Small intestine (tissue), 16 donors: ENCODE measurements at places on chromosomes 13 and 19. TPM values are rescaled to one million over a fixed set of nuclear protein-coding genes. Genes with fewer than 3 reads are reported as not detected.

DNA sequence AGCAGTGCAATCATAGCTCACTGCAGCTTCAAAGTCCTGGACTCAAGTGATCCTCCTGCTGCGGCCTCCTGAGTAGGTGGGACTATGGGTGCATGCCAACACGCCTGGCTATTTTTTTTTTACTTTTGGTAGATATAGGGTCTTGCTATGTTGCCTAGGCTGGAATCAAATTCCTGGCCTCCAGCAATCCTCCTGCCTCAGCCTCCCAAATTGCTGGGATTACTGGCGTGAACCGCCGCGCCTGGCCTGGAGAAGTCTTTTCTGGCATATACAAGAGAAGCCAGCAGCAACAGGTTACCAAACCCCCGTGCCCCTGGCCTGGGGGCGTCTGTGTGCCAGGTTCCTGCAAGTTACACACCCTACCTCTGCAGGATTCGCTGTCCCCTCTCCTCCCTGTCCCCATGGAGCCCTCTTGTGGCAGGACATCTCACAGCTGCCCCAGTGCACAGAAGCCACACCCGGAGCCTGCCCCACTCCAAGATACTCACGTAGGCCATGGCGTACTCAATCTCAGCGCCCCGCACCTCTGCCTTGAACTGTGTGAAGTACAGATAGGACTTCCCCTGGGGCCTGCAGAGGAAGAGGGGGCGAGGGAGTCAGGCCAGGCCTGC is 9.9 kb downstream of the MYDGF start:
- H3K4me1 ChIP-seq, result no peaks in the 10 kb centered on the region
- H3K4me3 ChIP-seq, result no peak overlapping the region
- H3K27ac ChIP-seq, result no peak overlapping the region
- no peaks in the 10 kb centered on the region for H3K27me3 ChIP-seq
- no peak for DNase-seq
- H3K36me3 ChIP-seq, result peaks cover 95% of the 10 kb centered on the region

- no peak overlapping the region for H3K27ac ChIP-seq
- H3K36me3 ChIP-seq, result no peaks in the 10 kb centered on the region
- no peaks in the 10 kb centered on the region for H3K27me3 ChIP-seq
- no peaks in the 10 kb centered on the region for H3K4me1 ChIP-seq
- DNase-seq, result no peak
- no peak overlapping the region for H3K4me3 ChIP-seq
These were observed 438.6 kb downstream of the KLF5 start for GRCh38 chr13:73497430-73497829.

Gene PSG1
- polyA plus RNA-seq, result not detected

- H3K36me3 ChIP-seq, result peaks cover 15% of the 10 kb centered on the region
- no peaks in the 10 kb centered on the region for H3K4me1 ChIP-seq
- no peak for DNase-seq
- H3K4me3 ChIP-seq, result no peak overlapping the region
These were observed 14.0 kb downstream of the RPL36 start for GRCh38 chr19:5703819-5704818.

Gene PSPC1
- 31.1 TPM for polyA plus RNA-seq

Gene CEACAM21
- 4.6 TPM for polyA plus RNA-seq

- no peaks in the 10 kb centered on the region for H3K4me1 ChIP-seq
- no peaks in the 10 kb centered on the region for H3K36me3 ChIP-seq
- no peak overlapping the region for H3K27ac ChIP-seq
- no peaks in the 10 kb centered on the region for H3K27me3 ChIP-seq
These were observed 1047.5 kb upstream of the SPRY2 start for GRCh38 chr13:81388400-81388799.

GRCh38 chr13:38980750-38981078 is 9.9 kb downstream of the STOML3 start:
- H3K36me3 ChIP-seq, result no peaks in the 10 kb centered on the region
- H3K4me3 ChIP-seq, result no peak overlapping the region
- H3K27me3 ChIP-seq, result no peaks in the 10 kb centered on the region
- no peaks in the 10 kb centered on the region for H3K4me1 ChIP-seq
- no peak for DNase-seq
- H3K27ac ChIP-seq, result no peak overlapping the region

DNA sequence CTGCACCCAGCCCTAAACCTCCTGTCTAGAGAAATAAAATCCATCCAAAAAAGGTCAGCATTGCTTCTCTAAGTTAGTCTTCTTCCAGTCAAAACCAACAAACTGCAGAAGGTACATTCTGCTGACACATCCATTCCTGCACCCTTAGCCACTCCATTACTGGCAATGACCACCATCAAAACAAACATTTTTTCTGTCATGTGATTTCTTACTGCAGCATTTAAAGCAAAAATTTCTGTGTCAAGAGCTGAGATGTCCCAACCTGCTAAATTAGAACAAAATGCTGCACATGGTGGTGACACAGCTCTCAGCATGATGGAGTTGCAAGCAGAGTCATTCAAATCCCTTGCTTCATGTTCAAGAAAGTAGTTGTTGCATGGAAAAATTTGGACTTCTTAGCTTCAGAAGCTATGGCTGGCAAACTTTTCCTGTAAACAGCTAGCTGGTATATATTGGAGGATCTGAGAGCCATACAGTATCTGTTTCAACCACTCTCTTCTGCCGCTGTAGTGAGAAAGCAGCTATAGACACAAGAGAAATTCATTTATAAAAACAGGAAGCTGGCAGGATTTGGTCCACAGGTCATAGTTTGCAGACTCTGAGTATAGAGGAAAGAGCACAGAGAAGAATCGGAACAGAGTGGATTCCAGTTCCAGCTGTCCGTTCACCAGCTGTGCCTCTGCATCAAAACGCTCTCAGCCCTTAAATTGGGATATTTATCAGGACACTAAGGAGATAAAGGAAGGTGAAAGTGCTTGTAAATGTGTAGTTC is 17.4 kb downstream of the RUBCNL start:
- H3K4me1 ChIP-seq, result no peaks in the 10 kb centered on the region
- no peak for DNase-seq
- H3K4me3 ChIP-seq, result no peak overlapping the region
- H3K36me3 ChIP-seq, result no peaks in the 10 kb centered on the region

- no peaks in the 10 kb centered on the region for H3K4me1 ChIP-seq
- no peak overlapping the region for H3K27ac ChIP-seq
- no peak overlapping the region for H3K4me3 ChIP-seq
- no peak for DNase-seq
- H3K36me3 ChIP-seq, result no peaks in the 10 kb centered on the region
- H3K27me3 ChIP-seq, result no peaks in the 10 kb centered on the region
These were observed 882.1 kb downstream of the UQCRFS1 start for GRCh38 chr19:28330831-28331230.

- no peak for DNase-seq
- H3K27ac ChIP-seq, result no peak overlapping the region
- H3K27me3 ChIP-seq, result no peaks in the 10 kb centered on the region
- peaks cover 44% of the 10 kb centered on the region for H3K36me3 ChIP-seq
These were observed 3.9 kb downstream of the SLC25A15 start for GRCh38 chr13:40793339-40793738.

GRCh38 chr19:16516923-16517610 is 20.9 kb downstream of the C19orf44 start:
- H3K36me3 ChIP-seq, result peaks cover 89% of the 10 kb centered on the region
- no peaks in the 10 kb centered on the region for H3K27me3 ChIP-seq
- H3K27ac ChIP-seq, result no peak overlapping the region
- no peaks in the 10 kb centered on the region for H3K4me1 ChIP-seq

Gene NXNL1
- not detected for polyA plus RNA-seq

GRCh38 chr13:103066781-103067345 is 646 bp upstream of the SLC10A2 start:
- no peak overlapping the region for H3K4me3 ChIP-seq
- no peaks in the 10 kb centered on the region for H3K36me3 ChIP-seq
- peaks cover 3% of the 10 kb centered on the region for H3K4me1 ChIP-seq
- no peaks in the 10 kb centered on the region for H3K27me3 ChIP-seq

GRCh38 chr13:52906122-52906903 is 57.9 kb upstream of the PCDH8 start:
- no peaks in the 10 kb centered on the region for H3K4me1 ChIP-seq
- DNase-seq, result no peak
- H3K36me3 ChIP-seq, result no peaks in the 10 kb centered on the region
- H3K4me3 ChIP-seq, result no peak overlapping the region
- H3K27ac ChIP-seq, result no peak overlapping the region
- peaks cover 2% of the 10 kb centered on the region for H3K27me3 ChIP-seq

DNA sequence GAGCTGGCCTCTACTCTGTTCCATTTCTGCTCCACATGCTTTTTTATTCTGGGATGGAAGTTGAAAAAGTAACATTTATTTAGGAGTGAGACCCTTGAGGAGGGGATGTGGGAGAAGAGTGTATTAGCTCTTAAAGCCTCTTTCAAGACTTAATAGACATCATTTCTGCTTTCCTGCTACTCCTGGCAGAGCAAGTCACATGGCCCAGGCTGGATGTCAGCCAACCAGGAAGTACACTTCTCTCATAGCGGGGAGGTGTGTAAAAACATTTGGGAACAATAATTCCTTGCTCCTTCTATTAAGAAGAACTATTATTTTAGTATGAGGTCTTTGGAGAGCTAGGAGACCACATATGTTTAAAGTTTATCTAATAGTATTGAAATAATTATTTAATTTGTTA is 40.6 kb upstream of the FAM216B start:
- DNase-seq, result peak; percentile 32
- no peak overlapping the region for H3K4me3 ChIP-seq
- H3K27ac ChIP-seq, result no peak overlapping the region

GRCh38 chr19:36266375-36266961 is 51.6 kb downstream of the ZNF146 start:
- H3K27ac ChIP-seq, result no peak overlapping the region
- no peak overlapping the region for H3K4me3 ChIP-seq

Gene SIAH3
- 0.06 TPM for polyA plus RNA-seq

GRCh38 chr19:7744871-7745650 is 2.3 kb downstream of the CD209 start:
- DNase-seq, result no peak
- H3K27ac ChIP-seq, result no peak overlapping the region
- H3K27me3 ChIP-seq, result peaks cover under 1% of the 10 kb centered on the region
- H3K4me1 ChIP-seq, result no peaks in the 10 kb centered on the region
- no peak overlapping the region for H3K4me3 ChIP-seq
- H3K36me3 ChIP-seq, result no peaks in the 10 kb centered on the region

- H3K36me3 ChIP-seq, result no peaks in the 10 kb centered on the region
- H3K27me3 ChIP-seq, result no peaks in the 10 kb centered on the region
- H3K4me1 ChIP-seq, result no peaks in the 10 kb centered on the region
These were observed 434.2 kb upstream of the PRR20A start for GRCh38 chr13:56706485-56706884.

DNA sequence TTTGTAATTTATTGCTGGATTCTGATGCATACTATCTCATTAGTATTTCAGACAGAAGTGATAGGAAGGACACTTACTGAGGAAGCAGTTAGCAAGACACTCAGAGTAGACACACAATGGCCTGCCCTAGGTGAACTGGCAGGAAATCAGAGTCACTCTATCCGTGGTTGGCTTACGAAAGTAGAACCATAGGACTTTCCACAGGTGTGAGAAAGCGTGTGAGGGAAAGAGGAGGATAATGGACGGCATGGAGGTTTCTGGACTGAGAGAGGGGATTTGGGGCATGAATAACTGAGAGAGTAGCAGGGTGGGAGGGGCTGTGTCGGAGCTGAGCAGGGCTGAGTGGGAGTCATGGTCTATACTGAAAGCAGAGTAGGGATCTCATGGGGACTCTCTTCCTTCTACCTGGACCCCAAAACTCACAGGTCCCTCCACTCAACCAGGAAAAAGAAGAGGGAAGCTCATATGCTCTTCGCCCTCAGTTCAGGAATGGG is 18.7 kb upstream of the EID2 start:
- no peaks in the 10 kb centered on the region for H3K36me3 ChIP-seq
- H3K4me3 ChIP-seq, result no peak overlapping the region
- H3K27me3 ChIP-seq, result no peaks in the 10 kb centered on the region
- no peaks in the 10 kb centered on the region for H3K4me1 ChIP-seq

DNA sequence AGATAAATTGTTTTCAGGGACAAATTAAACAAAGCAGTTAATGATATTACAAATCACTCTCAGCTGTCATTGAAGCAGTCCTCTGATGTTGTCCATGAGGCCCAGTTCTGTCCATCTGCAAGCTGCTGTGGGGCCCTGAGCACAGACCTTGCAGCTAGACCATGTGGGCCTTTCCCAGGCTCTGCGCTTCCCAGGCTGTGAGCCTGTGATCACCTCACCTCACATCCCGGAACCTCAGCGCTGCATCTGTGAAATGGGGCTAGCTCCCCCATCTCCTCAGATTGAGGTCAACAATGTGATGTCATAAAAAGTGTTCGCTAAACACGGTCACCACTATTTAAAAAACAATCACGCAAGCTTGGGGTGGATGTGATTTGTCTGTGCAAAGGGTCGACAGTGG is 51.9 kb upstream of the UQCRFS1 start:
- no peak overlapping the region for H3K4me3 ChIP-seq
- no peaks in the 10 kb centered on the region for H3K27me3 ChIP-seq
- DNase-seq, result no peak
- no peak overlapping the region for H3K27ac ChIP-seq
- no peaks in the 10 kb centered on the region for H3K36me3 ChIP-seq

Gene ZNF888
- 10.9 TPM for polyA plus RNA-seq

- H3K4me3 ChIP-seq, result no peak overlapping the region
- H3K27me3 ChIP-seq, result no peaks in the 10 kb centered on the region
- no peaks in the 10 kb centered on the region for H3K36me3 ChIP-seq
- no peaks in the 10 kb centered on the region for H3K4me1 ChIP-seq
- no peak for DNase-seq
These were observed 329.6 kb downstream of the SLITRK5 start for GRCh38 chr13:88000787-88001186.

GRCh38 chr13:114259374-114259773 is 22.0 kb upstream of the UPF3A start:
- H3K36me3 ChIP-seq, result peaks cover 17% of the 10 kb centered on the region
- no peaks in the 10 kb centered on the region for H3K27me3 ChIP-seq
- no peak overlapping the region for H3K27ac ChIP-seq
- no peak for DNase-seq
- no peaks in the 10 kb centered on the region for H3K4me1 ChIP-seq

Gene BEST2
- 0.16 TPM for polyA plus RNA-seq

- no peak overlapping the region for H3K27ac ChIP-seq
- H3K4me1 ChIP-seq, result peaks cover 54% of the 10 kb centered on the region
- H3K27me3 ChIP-seq, result no peaks in the 10 kb centered on the region
- no peak overlapping the region for H3K4me3 ChIP-seq
- peak; percentile 75 for DNase-seq
- H3K36me3 ChIP-seq, result no peaks in the 10 kb centered on the region
These were observed 14.2 kb upstream of the PDX1 start for GRCh38 chr13:27905650-27906049.

DNA sequence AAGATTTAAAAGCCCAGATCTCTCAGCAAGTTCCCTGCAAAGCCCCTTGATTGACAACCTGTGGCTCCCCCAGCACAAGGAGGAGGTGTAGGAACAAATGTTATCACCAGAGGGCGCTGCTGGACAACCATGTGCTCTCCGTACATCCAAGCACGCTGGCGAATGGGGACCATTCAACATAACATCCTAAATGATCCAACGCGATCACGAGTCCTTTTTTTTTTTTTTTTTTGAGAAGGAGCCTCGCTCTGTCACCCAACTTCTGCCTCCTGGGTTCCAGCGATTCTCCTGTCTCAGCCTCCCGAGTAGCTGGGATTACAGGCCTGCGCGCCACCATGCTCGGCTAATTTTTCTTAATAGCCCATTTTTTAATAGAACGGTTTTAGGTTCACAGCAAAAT is 52.0 kb downstream of the NWD1 start:
- H3K36me3 ChIP-seq, result no peaks in the 10 kb centered on the region
- DNase-seq, result peak; percentile 68
- H3K4me3 ChIP-seq, result no peak overlapping the region
- no peak overlapping the region for H3K27ac ChIP-seq
- H3K4me1 ChIP-seq, result no peaks in the 10 kb centered on the region

GRCh38 chr13:111973605-111974340 is 93.2 kb upstream of the SOX1 start:
- H3K4me3 ChIP-seq, result no peak overlapping the region
- no peak for DNase-seq
- H3K36me3 ChIP-seq, result no peaks in the 10 kb centered on the region
- peaks cover 9% of the 10 kb centered on the region for H3K27me3 ChIP-seq
- no peaks in the 10 kb centered on the region for H3K4me1 ChIP-seq

- H3K4me3 ChIP-seq, result peak overlapping the region; percentile 83
- no peaks in the 10 kb centered on the region for H3K36me3 ChIP-seq
- peak; percentile 31 for DNase-seq
- H3K27ac ChIP-seq, result peak overlapping the region; percentile 94
- H3K27me3 ChIP-seq, result no peaks in the 10 kb centered on the region
These were observed 703 bp downstream of the KLF16 start for GRCh38 chr19:1862424-1863327.
